ENCODE measurements at places on chromosomes 6 and 20.

DNA sequence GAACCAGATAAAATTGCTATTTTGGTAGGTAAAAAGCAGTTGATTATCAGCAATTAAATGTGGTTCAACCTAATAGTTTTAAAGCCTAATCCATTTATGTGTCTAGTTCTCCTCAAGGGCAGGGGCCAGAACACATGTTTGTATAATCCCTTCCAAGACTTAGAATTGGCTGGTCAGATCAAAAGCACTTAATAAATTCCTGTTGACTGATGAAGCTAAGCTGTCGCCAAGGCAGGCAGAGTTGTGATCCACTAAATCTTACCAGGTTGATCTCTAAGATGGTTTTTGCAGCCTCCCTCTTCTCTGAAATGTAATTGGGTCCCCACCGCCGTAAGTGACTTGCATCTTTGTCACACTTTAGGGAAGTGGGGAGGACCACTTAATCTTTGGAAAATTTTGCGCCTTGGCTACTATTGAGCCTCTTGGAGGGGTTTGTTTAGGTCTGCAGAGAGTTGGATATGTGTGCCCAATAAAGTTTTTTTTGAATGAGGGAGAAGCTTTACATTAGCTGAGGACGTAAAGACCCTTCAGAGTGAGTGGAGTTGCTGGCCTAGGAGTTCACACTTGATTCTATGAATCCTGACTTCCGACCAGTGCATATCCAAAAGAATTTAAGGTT lies 65.9 kb downstream of the PHF20 start:
- no peak for DNase-seq

DNA sequence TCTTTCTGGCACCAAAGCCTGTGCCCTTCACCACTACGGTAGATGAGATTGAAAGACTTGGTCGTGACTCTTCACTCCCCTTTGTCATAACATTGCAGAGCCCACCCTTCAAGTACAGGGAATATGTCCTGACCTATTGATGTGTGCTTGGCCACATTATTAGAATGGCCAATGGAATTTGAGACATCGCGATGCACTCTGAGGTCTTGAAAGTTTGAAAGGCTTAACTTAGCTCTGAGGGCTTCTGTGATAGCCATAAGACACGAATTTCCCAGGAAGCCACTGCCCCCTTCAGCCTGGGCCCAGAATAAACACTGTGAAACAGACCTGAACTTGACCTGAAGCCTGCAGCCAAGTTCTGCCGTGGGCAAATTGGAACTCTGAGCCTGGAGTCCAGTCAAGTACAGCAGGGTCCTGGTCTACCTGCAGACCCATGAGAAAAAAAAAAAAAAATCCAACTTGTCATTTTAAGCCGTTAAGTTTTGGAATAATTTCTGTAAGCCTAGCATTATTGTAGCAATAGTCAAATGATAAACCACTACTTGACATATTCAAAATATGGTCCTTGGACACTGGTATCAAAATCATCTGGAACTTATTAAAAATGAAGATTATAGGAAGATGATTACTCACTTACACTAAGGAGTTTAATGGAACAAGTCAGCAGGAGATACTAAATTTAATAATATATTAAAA lies 36.9 kb upstream of the TRAF3IP2 start:
- peak; percentile 50 for DNase-seq

DNA sequence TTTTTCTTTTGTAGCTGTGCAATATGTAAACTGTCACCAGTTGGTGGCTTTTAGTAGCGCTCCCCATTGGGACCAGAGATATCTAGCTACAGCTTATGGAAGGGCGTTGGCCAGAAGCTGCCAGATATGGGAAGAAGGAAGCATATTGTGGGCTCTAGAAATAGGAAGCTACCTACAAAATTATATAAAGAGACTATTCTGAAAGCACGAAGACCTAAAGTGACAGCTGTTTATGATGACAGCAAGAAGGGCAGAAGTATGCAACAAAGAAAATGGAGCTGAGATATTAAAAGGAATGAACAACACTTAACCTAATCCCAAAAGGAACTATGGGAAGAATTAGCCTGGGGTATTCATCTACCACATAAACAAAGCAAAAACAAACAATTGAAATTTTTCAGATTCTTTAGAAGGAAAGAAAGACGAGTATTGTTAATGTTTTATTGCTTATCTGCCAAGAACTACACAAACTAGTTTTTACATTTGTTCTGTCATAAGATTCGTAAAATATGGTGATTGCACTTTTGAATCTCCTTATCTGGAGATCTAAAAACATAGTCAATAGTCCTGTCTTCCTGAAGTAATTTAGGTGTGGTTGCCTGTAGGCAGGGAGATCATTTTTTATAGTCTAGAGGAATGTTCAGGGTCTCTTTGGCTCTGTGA lies 81.6 kb downstream of the NCOA7 start:
- no peak for DNase-seq

DNA sequence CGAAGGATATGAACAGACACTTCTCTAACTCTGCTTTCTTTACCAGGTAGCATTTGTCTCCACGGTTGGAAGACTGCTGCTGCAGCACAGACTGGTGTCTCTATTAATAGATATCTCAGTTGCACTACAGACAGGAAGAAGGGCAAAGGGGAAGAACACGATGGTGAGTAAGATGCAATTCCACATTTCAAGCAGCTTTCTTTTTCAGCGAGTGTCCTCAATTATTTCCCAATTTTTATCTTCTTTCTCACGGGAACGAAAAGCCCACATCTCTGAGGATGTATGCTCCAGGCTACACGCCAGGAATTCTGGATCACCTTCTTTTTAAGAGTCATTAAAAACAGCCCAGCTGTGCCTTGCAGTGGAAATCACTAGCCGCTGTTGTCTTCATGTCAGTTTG lies 311.6 kb upstream of the ECI2 start:
- no peak for DNase-seq

- DNase-seq: no peak
Observed at GRCh38 chr6:155578251-155578650, 122.6 kb upstream of the NOX3 start.

GRCh38 chr6:161080263-161080970 lies 88.8 kb downstream of the MAP3K4 start:
- no peak for DNase-seq

GRCh38 chr20:63878899-63879663 lies 14.0 kb downstream of the TPD52L2 start:
- no peak for DNase-seq

DNA sequence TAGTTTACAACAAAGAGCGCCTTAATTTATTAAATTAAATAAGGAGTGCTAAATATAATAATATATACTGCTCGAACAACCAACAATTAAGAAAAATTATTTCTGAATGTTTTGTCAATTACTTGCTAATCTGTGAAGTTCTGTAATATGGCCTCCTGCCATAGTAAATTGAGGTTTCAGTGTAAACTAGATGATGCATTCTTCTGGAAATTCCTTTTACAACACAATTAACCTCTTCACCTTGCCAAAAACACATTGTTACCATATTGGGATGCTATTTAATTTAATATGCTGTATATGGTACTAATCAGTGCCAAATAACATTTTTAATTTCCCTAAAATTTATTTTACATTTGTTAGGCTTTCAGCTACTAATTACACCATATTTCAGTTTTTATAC lies 808.4 kb upstream of the CITED2 start:
- no peak for DNase-seq

- no peak for DNase-seq
Observed at GRCh38 chr20:23125625-23126191, 39.6 kb upstream of the CD93 start.

DNA sequence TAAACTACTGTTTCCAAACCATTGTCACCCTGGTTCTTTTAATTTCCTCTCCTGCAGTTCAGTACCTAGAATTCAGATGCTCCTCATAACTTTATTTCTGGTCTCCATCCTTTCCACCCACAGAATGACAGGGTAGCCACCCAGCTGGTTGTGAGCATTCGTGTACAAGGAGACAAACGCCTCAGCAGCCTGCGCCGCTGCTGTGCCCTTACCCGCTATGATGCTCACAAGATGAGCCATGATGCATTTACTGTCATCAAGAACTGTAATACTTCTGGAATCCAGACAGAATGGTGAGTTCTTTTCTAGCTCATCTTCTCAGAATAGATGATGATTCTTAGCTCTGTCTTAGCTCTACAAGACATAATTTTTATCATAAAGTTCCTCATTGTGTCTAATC lies 18.6 kb downstream of the GTPBP2 start:
- no peak for DNase-seq

DNA sequence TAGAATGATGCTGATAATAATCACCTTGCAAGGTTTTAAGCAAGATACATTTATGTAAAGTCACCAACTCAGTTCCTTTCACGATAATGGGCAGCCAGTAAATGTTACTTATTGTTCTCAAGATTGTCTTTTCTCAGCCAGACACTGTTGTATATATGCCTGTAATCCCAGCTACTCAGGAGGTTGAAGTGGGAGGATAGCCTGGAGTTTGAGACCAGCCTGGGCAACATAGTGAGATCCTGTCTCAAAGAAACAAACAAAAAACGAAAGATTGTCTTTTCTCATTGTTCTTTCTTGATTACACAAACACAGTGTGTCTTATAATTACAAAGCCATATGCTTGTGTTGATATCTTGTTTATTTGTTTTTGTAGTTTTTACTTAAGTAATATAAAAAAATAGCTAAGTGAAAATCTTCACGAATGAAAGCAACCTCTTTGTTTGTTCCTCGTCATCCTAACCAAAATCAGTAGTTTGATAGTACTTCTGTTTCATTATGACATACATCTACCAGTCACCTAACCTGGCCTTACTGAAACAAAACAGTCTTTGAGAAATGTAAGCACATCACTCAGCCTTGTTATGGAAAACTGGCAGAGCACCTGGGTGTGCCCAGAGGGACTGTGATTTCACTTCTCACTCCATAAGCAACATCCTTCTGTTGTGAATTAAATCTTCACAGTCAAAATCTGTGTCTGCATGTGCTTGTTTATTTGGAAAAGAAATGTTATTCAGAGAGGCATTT lies 436.2 kb upstream of the SOX4 start:
- DNase-seq: no peak

DNA sequence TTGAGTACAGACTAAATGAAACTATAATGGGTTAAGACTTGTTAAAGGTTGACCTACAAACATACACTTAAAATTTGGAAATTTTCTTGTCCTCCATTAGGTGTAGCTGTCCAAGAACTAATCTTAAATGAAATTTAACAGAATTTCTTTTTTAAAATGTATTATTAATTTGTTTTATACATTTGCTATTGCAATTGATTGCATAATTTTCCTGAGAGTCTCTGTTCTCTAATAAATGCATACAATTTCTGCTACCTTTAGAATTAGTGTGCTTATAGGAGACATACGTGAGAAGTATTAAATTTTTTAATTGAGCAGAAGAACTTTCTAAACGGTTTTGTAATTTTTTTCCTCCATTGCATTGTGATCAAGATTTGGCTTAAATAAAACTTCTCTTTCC lies 1.5 kb downstream of the FAM135A start:
- DNase-seq: no peak

DNA sequence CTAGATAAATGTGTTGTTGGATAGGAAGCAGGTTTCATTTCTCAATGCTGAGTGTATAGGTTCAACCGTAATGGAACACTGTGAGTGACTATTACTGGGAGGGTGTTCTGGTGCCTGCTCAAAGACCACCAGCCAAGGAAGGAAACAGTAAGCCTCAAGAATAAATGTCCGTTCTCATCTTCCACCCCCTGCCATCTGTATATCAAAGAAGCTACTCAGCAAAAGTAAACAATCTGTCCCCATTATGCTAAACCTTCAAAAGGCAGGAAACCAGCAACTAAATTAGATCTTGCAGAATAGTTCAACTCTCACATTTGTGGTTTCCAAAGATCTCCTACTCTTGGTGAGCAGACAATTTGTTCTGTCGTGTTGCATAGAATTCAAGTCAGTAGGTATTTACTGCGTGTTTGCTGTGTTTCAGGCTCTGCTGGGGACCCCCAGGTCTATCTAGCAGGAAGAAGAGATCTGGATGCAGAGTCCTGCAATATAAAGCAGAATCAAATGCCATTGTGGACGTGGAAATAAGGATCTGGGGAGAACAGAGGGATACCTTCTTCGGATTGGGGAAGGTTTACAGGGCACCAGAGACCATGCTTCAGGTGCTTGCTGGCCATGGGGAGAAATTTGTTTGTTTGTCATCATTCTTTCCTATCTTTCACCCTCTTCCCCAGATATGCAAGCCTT lies 87.3 kb downstream of the SCML4 start:
- no peak for DNase-seq

GRCh38 chr6:7060769-7061516 lies 46.8 kb upstream of the RREB1 start:
- DNase-seq: no peak

- no peak for DNase-seq
Observed at GRCh38 chr20:34873583-34874093, 982 bp upstream of the GGT7 start.

GRCh38 chr6:90492798-90493197 lies 94.1 kb downstream of the MAP3K7 start:
- no peak for DNase-seq

- DNase-seq: no peak
Observed at GRCh38 chr6:144543006-144543871, 258.1 kb downstream of the UTRN start.

- DNase-seq: no peak
Observed at GRCh38 chr6:14110001-14110818, 7.4 kb upstream of the CD83 start.

GRCh38 chr6:61886608-61887259 lies 399.3 kb downstream of the KHDRBS2 start:
- no peak for DNase-seq

GRCh38 chr6:138092686-138093085 lies 14.5 kb downstream of the PERP start:
- DNase-seq: no peak

- peak; percentile 21 for DNase-seq
Observed at GRCh38 chr6:30743099-30744053, 889 bp upstream of the FLOT1 start.

- peak; percentile 5 for DNase-seq
Observed at GRCh38 chr6:130743175-130743574, 84.0 kb upstream of the SMLR1 start.

GRCh38 chr6:138671351-138671750 lies 102.2 kb upstream of the CCDC28A start:
- DNase-seq: no peak

- DNase-seq: no peak
Observed at GRCh38 chr6:52643158-52643557, 27.8 kb upstream of the TMEM14A start.

DNA sequence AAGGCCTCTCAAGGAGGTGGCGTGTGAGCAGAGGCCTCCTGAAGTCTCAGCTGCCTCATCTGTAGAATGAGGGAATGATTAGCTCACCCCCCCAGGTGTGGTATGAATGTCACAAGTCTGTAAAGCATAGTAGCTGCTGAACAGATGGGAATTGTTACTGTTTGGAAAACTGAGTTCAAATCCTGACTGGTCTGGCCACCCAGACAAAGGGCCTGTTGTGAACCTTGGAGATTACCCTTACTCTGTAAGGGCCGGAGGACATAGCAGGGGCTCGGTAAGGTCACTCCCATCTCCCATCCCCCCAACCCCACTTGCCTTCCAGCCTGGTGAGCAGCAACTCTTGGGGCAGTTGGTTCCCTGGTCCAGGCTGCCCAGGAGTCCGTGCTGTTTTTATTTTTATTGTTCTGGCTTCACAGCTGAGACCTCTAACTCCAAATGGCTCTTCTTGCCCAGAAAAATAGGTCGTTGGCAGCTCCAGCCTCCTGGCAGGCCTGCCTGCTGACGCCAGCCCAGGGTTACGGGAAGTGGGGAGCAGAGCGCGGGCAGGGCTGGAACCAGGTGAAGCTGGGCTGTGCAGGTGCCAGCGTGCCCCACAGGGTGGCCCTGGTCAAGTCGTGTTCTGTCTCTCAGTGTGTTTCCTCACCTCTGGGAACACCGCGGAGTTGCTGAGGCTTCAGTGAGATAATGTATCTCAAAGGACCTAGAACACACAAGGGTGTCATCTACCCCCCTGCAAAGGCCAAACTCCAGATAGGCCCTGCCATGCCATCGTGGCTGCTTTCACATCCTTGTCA lies 4.5 kb upstream of the SIRPA start:
- DNase-seq: no peak

Data from endothelial cell (in vitro differentiated cells).